ENCODE measurements at places on chromosomes 4 and X.

DNA sequence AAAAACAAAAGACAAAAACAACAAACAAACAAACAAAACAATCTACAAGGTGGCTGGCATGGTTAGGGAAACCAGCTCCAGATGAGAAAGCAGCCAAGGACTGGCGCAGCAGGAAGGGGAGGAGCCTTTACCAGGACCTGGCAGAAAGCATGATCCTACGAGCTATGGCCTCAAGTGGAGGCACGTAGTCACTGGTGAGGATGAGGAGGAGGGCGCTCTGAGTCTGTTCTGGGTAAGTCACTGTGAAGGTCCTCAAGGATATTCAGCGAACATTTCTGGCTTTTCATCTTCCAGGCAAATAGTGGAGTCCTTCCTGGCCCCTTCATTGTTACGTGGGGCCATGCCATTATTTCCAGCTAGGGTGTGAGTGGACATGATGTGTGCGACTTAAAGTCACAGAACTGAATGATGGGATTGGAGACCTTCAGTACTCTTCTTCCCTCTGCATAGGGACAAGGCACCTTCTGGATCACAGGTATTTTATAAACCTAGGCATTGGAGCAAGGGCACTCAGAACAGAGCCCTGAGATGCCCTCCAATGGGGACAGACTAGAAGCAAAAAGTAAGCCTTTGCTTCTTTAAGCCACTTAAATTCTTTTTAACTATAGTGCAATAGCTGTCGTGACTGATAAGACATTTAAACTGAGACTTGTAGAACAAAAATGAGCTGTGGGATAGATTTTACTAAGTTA lies 771.3 kb downstream of the RAB28 start:
- no peak for DNase-seq

DNA sequence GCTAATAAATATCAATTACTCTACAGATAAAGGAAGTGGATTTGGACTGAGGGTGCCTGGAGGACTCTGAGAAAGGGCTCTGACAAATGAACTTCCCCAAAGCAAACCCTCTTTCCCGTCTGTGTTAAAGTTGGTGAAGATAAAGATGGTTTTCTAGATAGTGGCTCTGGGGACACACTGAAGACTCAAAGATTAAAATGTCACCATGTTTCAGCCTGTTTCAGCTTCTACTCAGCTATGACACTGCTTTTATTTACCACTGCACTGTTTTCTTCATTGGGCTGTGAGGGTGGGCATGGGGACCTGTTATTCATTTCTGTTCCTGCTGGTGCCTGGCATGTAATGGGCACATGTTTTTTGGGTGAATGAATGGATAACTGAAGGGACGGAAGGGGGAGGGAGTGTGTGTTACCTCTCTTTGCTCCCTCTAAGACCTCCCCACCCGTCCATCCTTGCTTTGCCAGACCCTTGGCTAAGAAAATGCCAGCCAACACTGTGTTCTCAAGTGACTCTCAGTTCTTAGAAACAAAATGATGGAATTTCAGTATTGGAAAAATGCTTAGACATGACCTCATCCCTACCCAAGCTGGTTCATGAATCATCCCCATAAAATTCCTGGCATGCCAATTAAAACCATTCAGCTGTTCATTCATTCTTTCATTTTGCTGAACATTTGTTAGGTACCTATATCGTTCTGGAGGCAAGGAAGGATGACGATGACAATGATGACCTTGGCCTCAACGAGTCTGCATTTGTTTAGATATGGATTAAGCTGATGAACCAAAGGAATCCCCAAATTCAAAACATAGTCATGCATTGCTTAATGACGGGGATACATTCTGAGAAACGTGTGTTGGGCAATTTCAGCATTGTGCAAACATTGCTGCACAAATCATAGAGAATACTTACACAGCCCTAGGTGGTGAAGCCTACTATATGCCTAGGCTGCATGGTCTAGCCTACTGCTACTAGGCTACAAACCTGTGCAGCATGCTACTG lies 13.4 kb upstream of the STK32B start:
- DNase-seq, result no peak

GRCh38 chrX:18490806-18491555 lies 65.6 kb downstream of the CDKL5 start:
- DNase-seq, result no peak

DNA sequence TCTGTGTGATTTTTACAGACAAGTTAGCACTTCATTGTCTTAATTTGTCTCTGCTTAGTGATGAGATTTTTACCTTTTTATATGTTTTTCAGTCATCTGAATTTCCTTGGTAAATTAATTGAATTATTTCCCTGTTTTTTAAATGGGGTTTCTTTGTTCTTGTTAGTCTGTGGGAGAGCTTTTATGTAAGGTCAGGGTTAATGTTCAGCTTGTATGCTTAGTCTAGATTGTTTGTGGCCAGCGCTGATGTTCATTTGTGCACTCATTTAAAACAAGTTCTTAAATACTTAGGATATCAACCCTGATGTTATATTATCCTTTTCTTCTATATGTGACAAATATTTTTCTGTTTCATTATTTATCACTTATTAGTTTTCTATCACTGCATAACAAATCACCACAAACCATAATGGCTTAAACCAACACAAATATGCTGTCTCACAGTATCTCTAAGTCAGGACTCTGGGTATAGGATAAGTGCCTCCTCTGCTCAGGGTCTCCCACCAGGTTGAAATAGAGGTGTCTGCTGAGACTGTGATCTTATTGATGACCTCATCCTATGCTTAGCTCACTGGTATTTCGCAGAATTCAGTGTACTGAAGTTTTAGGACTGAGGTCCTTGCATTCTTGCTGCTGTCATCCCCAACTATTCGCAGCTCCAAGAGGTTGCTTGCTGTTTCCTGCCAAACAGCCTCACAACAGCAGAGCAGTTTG lies 53.2 kb downstream of the ATP10D start:
- no peak for DNase-seq

DNA sequence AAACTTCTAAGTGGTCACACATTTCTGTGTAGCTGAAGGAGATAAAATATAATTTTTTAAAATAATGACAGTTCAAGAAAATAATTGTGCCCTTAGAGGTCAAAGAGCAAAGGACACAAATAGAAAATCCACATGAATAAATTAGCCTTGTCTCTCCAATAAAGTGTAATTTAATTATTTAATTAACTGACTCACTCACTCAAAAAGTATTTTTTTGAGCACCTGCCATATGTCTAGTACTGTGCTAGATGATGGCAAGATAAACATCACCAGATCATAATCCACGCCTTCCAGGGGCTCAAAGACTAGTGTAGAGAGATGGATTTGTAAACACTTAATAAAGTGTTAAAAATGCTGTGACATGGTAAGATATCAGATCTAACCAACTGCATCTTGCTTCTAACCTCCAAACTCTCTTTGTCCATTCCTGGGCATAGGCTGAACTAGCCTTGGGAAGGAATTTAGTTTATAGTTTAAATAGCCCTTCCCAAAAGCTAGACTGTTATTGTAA lies 112.5 kb downstream of the SCLT1 start:
- DNase-seq, result no peak

DNA sequence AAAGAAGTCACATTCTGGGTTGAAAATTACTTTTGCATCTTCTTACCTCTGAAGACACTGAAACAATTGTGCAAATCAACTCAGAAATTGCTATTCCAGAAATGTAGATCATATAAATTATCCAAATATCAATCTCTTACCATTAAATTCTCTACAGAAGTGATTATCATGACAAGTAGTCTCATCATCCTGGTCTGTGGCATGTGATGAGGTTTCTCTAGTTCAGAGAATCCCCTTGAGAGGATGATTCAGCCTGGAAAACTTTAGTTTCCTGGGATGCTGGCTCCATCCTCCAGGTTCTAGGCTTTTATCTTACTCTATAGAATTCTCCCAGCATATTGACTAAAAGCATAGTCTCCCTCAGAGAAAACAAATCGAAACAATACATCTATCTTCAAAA lies 76.2 kb upstream of the S100G start:
- DNase-seq, result no peak

- no peak for DNase-seq
These were observed 111.8 kb upstream of the DKK2 start for GRCh38 chr4:107147873-107148272.

GRCh38 chr4:156954587-156954986 lies 17.0 kb downstream of the PDGFC start:
- DNase-seq, result no peak

DNA sequence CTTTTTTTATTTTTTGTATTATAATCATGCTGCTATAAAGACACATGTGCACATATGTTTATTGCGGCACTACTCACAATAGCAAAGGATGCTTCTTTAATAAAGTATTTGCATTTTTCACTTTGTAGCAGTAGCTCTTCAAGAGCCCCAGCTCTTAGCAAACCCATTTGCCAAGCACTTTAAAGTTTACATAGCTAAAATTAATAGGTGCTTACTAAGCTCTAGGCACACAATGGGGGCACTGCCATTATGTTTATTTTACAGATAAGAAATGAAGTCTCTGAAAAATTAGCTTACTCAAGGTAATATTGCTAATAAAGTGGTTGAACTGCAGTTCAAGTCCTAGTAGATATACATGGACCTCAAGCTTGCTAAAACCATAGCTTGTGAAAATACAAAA lies 230.3 kb upstream of the ARHGAP24 start:
- DNase-seq, result no peak
